ENCODE measurements at places on chromosomes 2 and 18.

DNA sequence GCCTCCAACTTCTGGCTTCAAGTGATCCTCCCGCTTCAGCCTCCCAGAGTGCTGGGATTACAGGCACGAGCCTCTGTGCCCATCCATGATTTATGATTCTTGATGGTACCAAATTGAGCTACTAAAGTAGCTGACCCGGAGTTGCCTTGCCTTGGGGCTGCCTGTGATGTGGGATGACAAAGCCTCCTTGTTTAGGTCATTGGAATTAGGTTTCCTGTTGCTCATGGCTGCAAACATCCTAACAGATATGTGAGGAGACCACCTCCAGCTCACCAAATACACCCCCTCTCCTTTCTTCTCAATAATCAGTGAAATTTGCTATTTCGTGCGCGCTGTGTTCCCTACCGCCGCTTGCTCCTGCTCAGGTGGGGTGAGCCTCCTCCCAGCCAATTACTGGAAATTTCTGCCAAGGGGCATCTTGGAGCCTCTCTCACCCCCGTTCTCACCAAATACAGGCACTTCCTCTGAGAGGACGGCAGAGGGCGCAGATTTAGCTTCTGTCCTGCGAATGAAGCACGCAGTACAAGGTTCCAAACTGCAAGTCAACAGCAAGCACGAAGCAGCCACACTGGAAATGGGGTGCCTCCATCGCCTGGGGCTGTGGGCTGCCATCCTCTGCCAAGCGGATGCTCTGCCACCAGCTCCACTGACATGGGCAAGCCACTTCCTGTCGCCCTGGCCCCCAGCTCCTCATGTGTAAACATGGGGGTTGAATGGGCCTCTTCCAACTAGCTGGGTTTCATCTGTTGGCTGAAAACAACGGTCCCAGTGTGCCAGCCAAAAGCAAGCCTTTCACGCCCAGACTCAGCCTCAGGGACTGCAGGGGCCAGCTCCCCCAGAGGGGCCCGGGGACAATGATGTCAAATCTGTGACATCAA, 71.7 kb downstream of the NCAPH start:
- peak; percentile 31 for DNase-seq

GRCh38 chr18:63119647-63120046, 199.9 kb downstream of the BCL2 start:
- DNase-seq, result no peak

DNA sequence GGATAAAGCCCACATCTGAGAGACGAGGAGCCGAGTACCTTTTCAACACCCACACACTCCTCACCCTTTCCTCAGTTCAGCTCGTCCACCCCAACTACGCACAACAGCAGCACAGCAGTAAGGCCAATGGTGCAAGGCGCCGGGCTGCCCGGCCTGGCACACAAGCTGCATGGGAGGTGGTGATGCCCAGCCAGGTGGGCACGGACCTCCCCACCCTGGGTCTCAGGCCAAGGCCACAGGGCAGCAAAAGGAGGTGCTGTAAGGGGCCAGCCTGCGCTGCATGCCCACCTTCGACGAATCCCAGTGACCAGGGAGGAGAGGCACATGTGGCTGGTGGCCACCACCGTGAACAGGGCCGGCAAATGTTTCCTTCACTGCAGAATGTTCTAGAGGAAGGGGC, 36.5 kb upstream of the MLPH start:
- no peak for DNase-seq

- no peak for DNase-seq
Measured at GRCh38 chr2:237568121-237568660, 1.8 kb downstream of the PRLH start.

DNA sequence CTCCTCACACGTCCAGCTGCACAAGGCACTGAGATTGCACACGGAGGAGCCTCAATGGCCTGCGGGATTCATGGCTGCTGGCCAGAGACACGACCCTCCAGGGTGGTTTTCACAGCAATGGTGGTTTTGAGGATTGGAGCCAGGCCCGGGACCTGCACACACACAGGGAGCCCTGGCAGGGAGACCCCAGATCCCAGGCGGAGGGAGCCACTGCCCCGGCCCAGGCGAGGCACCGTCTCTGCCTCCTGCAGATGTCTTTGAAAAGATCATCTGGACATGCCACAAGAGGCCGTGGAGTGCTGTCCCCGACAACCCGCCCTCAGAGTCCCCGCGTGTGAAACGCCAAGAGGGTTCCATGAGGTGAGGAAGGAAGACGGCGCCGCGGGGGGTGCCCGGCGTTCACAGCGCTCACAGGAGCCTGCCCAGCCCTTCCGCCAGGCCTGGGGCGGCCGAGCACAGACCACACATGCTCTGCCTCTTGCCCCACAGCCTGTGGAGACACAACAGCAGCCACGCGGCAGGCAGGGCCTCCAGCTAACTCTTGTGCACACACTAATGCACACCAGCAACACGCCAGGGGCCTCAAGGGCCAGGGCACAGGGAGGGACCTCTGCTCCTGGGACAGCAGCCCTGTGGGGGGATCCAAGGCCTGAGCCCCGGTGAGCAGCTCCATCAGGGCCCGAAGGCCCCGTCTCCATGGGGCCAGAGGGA, 72.8 kb upstream of the CTDP1 start:
- DNase-seq, result no peak

- DNase-seq, result no peak
Measured at GRCh38 chr2:195779491-195779890, 122.5 kb downstream of the SLC39A10 start.

GRCh38 chr2:238776003-238776760, 71.7 kb upstream of the TWIST2 start:
- DNase-seq, result no peak

DNA sequence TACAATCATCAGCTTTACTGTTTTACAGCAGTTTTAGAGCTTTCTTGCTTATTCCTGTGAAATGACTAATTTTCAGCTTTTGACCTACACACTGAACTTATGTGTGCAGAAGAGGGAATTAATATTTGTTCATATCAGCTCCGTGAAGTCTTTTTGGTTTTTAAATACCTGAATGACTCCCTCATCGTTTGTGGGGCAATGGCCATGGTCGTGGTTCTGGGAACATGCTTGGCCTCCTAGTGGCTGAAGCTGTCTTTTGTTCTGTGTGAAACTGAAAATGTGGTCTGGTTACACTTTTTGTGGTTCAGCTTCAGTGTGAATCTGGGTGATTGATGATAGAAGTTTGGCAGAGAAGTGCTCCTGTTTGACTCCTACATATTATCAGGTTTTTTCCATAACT, 408.1 kb downstream of the THSD7B start:
- no peak for DNase-seq

DNA sequence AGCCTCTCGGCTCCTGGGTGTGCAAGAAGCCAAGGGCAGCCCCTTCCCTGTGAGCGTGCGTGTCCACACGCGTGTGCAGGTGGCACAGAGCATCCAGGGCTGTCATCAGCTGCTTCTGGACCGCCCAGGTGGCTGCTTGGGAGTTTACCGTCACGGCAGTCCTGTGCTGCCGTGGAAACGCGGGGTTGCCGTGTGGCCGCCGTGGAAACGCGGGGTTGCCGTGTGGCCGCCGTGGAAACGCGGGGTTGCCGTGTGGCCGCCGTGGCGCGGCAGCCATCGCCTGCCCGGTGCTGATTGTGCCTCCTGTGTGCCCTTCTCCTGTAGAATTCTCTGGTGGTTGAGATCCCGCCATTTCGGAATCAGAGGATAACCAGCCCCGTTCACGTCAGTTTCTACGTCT, 71.4 kb downstream of the NFATC1 start:
- no peak for DNase-seq

DNA sequence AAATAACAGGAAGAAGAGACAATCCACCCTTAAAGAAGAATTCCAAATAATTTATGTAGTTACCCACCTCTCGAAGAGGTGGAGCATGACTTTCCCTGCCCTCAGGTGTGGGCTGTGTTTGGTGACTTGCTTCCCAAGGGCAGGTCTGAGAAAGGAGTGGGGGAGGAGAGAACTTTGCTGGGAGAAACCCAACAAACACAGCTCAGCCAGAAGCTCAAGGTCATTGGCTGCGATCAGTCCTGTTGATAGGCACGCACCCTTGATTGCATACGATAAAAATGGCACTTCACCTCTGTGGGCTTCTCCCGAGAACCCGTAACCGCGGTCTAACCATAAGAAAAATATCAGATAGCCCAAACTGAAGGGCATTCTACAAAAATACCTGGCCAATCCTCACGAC, 157.5 kb upstream of the ID2 start:
- DNase-seq, result no peak

DNA sequence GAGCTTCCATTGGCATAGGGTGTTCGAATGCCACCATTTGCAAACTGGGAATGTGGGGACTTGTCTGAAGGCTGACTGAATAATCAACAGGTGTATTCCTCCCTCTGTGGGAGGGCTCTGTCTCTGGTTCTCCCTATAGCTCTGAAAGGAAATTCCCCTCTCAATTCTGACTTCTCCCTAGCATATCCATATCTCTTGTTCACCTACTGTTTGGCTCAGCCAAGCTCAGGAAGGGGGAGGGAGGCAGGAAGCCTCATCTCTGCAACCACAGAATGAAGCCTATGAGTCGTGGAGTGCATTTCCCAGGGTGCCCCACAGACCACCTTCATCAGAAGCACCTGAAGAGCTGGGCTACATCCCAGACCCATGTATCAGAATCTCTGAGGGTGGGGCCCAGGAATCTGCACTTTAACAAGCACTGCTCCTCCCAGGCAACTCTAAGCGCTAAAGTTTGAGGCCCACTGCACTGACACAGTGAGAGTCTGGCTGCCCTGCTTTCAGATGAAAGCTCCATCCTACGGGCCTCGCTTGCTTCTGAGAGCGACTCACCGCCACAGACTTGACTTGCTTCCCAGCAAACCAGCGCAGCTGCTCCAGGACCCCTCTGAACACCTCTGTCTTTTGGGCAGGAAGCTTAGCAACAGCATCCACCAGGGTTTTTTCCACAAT, 32.0 kb downstream of the XDH start:
- DNase-seq, result no peak

DNA sequence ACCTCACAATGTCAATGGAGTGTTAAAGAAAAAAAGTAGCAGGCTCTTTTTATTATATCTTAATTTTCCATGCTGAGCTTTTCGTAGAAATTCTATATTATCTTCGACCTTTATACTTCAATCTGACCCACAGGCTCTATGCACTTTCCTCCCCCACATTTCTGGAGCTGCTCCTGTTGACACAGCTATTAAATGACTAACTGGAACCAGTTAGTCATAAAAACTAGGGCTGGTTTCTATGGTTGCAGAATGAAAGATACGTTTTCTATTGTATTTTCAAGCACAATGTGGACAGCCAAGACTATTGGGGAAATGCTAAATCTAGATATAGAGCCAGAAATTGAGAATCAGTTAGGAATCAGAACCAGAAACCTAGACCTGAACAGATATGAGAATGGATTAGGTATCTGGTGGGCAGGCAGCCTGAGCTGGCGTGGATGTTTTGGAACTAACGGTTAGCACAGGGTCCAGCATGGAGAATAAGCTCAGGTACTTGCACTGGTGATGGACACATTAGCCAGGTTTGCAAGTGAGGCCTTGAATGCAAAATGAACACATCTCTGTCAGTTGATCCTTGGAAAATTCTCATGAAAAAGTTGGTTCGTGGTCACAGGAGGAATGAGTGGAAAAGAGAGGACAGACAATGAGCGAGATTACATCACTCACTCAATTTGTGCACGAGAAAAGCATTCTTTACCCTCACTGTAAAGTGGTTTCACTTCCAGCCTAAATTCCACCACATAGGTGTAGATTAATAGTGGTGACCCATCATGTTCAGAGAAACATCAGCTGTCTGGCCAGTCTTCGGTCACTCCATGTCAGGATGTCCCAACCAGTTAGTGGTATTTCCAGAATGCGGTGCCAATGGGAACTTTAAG, 144.6 kb upstream of the EPHA4 start:
- no peak for DNase-seq

DNA sequence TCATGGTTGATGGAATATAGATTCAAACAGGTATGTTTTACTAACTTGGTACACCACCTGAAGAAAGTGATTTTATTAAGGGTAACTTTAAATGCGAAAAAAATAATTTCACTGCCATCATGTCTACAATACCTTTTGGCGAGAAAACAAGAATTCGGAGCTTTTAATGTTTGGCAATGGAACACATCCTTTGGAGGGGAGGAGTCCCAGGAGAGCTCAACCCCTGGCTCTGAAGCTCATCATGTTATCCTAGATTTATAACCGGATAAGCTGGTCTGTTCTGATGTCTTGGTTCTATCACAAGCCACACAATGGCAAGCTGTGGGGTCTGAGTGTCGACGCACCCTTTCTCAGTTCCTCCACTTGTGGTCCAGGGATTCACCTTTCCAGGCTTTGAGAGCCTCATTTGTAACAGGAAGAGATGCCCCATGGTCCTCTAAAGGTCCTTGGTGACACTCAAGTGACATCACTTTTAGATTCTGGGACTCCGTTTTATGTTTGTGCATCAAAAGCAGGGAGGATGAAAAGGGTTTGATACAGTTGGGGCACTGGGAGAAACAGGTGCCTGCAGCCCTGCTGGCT, 172.7 kb downstream of the BCL2 start:
- DNase-seq, result no peak

GRCh38 chr18:63808125-63808524, 32.9 kb downstream of the SERPINB7 start:
- DNase-seq, result no peak

- DNase-seq, result no peak
Measured at GRCh38 chr2:177746358-177746757, 326.2 kb downstream of the PDE11A start.

DNA sequence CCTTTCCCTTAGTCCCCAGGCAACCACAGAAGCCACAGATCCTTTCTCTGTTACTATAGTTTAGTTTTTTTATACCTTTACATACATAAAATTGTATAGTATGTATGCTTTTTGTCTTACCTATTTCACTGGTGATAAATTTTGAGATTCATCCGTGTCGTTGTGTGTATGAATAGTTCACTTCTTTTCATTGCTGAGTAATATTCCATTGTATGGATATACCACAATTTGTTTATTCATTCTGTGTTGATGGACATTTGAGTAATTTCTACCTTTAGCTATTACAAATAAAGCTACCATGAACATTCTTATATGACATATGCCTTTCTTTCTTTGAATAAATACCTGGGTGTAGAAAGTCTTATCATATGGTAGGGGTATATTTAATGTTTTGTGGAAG, 102.8 kb upstream of the CERS6 start:
- no peak for DNase-seq

DNA sequence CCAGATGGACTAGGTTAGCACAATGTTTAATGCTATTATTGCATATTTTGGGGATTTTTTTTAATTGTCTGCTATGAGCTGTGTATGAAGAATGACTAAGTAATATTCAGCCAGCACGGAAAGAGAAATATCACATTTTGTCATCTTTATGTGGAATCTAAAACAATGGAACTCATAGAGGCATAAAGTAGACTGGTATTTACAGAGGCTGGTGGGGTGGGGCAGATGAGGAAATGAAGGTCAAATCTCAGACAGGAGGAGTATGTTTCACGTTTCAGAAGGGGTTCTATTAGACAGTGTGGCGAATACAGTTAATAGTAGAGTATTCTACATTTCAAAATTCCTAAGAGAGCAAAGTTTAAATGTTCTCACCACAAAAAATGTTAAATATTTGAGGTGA, 4.7 kb downstream of the CDH19 start:
- DNase-seq, result no peak

GRCh38 chr2:173835726-173836125, 129.4 kb downstream of the SP3 start:
- no peak for DNase-seq

GRCh38 chr2:20509770-20510490, 63.1 kb downstream of the RHOB start:
- DNase-seq, result no peak

- DNase-seq, result no peak
Measured at GRCh38 chr18:50196261-50196660, 1.3 kb upstream of the MYO5B start.

Measured in NCI-H1048 (cell line).